ENCODE measurements at places on chromosomes 11 and 22. TPM values are rescaled to one million over a fixed set of nuclear protein-coding genes. Genes with fewer than 3 reads are reported as not detected.

Gene CDC42EP2
- total RNA-seq, result 13.4 TPM

Gene KRTAP5-2
- not detected for total RNA-seq

Gene TMEM132A
- total RNA-seq, result 2.9 TPM

Gene OR6T1
- not detected for total RNA-seq

Gene IL18
- 21.0 TPM for total RNA-seq

Gene TAGLN
- total RNA-seq, result 1,380 TPM

Gene PANX3
- total RNA-seq, result not detected

Gene MS4A4A
- total RNA-seq, result 24.6 TPM

Gene DLG2
- total RNA-seq, result 12.3 TPM

Gene HSPB2
- total RNA-seq, result 2.1 TPM

Gene ADM2
- total RNA-seq, result not detected

Gene TAF10
- total RNA-seq, result 45.4 TPM

Gene OLFML1
- 11.9 TPM for total RNA-seq

Gene PRR33
- total RNA-seq, result not detected

Gene CRYBB3
- 0.66 TPM for total RNA-seq

Gene AAMDC
- total RNA-seq, result 26.2 TPM

Gene RTN4RL2
- 2.3 TPM for total RNA-seq

Gene KCNQ1
- 3.6 TPM for total RNA-seq

Gene OR56A1
- not detected for total RNA-seq

Gene OR8D1
- not detected for total RNA-seq

Gene TNRC6B
- total RNA-seq, result 39.7 TPM

Gene KRTAP5-8
- not detected for total RNA-seq

Gene THYN1
- 73.9 TPM for total RNA-seq

Gene SHISA8
- total RNA-seq, result not detected
